Brain (organoid and tissue), 16 donors: ENCODE measurements at places on chromosomes 2 and 18. TPM values are rescaled to one million over a fixed set of nuclear protein-coding genes. Genes with fewer than 3 reads are reported as not detected.
A peak's percentile ranks its signal among the peaks of the same experiment; 100 is the strongest.

Gene CD8A
- 2.7 TPM for polyA plus RNA-seq

Gene ANKRD29
- polyA plus RNA-seq = 1.2 TPM

Gene E2F6
- polyA plus RNA-seq = 14.9 TPM

Gene CYBRD1
- 8.0 TPM for polyA plus RNA-seq

Gene UGT1A4
- not detected for polyA plus RNA-seq

Gene SERPINB11
- not detected for polyA plus RNA-seq

- DNase-seq = no peak
Observed at GRCh38 chr18:11883153-11883552, 25.0 kb downstream of the MPPE1 start.

DNA sequence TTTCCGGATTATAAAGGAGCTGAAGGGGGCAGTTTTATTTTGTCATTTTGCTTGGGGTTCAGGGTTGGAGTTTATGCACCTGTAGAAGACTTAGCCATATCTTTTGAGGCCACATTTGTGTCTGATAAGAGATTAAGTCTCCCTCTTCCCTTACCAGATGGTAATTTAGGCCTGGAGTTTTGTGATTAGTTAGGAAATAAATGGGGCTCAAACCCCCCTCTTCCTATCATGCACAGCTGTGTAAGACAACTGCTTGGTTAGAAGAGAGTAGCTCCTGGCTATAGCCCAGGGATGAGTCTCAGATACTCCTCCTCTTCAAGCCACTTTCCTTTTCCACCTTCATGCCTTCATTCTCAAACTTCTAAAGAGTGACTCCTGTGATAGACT is 802 bp upstream of the SAP130 start:
- DNase-seq = no peak

DNA sequence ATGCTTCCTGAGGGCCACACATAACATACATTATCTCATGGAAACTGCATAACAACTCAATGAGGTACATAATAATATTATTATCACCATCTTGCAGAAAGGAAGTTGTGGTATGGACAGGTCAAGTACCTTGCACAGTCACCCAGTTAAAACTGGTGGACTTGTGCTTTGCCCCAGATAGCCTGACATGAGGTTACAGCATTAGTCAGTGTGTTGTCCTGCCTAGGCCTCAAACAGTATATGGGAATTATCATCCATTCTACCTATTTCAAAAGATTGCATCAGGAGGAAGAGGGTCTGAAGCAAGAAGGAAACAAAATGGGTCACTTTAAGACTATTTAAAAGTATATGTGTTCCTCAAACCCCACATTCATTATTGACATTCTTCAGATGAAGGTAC is 5.4 kb upstream of the ANTXR1 start:
- no peak for DNase-seq

DNA sequence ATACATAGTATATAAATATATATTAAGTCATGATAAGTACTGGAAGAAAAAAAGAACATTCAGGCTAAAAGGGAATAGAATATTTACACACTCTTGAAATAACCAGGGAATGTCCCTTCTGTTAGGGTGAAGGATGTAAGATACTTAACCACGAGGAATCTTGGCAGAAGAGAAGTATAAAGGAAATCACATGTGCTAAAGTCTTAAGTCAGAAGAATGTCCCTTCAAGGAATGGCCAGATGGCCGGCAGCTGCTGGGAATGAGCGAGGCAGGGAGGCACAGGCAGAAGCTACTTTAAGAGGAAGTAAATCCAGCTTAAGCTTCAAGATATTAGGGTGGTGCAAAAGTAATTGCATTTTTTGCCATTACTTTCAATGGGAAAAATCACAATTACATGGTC is 5.5 kb downstream of the CCDC102B start:
- DNase-seq = no peak

DNA sequence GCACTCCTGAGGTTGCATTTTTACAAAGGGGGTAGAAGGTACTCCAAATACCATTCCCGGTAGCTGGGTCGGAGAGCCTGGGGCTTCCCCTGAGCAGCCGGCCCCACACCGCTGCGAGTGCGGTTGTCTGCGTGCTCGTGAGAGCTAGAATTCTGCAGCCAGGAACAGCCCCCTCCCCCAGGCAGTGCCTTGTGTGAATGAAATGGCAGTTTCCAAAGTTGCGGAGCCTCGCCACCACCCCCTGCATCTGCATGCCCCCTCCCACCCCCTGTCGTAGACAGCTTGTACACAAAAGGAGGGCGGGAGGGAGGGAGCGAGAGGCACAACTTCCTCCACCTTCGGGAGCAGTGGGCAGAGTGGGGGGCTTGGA is 1.1 kb downstream of the MYCN start:
- peak; percentile 88 for DNase-seq

GRCh38 chr2:86791573-86791972 is 860 bp upstream of the CD8A start:
- no peak for DNase-seq

DNA sequence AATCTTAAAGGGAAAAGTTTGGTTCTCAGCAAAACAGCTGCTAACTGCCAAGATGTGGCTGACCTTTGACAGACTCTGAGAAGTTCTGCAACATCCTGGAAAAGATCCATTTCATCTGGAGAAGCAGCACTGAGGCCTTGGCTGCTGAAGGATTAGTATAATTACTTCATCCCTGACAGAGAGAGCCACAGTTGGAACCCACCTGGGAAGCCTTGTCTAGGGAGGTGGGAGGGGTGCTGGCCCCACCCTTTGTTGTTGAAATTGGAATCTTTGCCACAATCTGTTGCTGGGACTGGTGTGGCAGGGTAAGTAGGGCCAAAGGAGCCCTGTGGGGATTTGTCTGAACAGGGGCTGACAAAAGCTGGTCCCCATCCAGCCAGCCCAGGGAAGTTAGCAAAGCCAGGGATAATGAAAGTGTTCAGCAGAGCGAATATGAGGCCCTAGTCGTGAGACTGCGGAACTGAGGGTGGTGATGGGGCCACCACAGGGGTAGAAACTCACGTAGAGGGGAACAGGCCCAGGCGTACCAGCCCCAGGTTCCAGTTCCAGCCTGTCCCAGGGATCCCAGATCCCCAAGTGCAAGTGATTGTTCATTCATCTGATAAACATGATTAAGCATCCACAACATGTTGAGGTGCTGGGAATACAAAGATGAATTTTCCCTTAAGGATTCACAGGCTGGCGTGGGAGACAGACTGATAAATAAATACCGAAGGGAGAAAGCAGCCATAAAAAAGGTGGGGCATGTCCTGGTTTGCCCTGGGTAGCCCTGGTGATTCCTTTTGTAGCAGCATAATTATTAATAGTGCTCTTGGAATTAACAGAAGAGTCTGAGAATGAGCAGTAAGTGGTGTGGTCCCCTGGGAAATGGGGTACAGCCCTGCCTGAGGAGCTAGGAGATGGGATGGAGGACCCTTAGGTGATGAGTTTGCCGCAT is 60.0 kb downstream of the MYO1B start:
- no peak for DNase-seq
